Regular cardiac myocyte (primary cell): ENCODE measurements at places on chromosomes 1 and 21. TPM values are rescaled to one million over a fixed set of nuclear protein-coding genes. Genes with fewer than 3 reads are reported as not detected.

SYPL2 gene
- total RNA-seq = 0.19 and 0.56 TPM in 2 replicates

NOS1AP gene
- total RNA-seq = under 0.01 and 0.38 TPM in 2 replicates

ARHGEF10L gene
- 18.6 and 20.1 TPM in 2 replicates for total RNA-seq

MYCBP gene
- total RNA-seq = 8.7 and 22.2 TPM in 2 replicates

SPRR2A gene
- not detected in 2 replicates for total RNA-seq

HES5 gene
- 0.28 TPM in 1 of 2 replicates, not detected in the other for total RNA-seq

FTCD gene
- total RNA-seq = 0.19 and 0.28 TPM in 2 replicates

ERO1B gene
- 3.1 and 3.3 TPM in 2 replicates for total RNA-seq

FCGR3A gene
- not detected in 2 replicates for total RNA-seq

SPRR2F gene
- not detected in 2 replicates for total RNA-seq

WNT2B gene
- total RNA-seq = 1.5 and 3.4 TPM in 2 replicates

DDAH1 gene
- 60.4 and 87.9 TPM in 2 replicates for total RNA-seq

OR14K1 gene
- total RNA-seq = not detected in 2 replicates

MMEL1 gene
- total RNA-seq = under 0.01 TPM in 1 of 2 replicates, not detected in the other

GJA4 gene
- 0.58 and 0.85 TPM in 2 replicates for total RNA-seq

TMCO2 gene
- not detected in 2 replicates for total RNA-seq

TAS1R1 gene
- not detected in 2 replicates for total RNA-seq

INKA2 gene
- total RNA-seq = 30.2 and 30.7 TPM in 2 replicates

BTG3 gene
- total RNA-seq = 32.4 and 35.5 TPM in 2 replicates

C1orf232 gene
- total RNA-seq = not detected in 2 replicates

KCNK1 gene
- 0.38 and 0.56 TPM in 2 replicates for total RNA-seq

ITLN2 gene
- 1.4 TPM in 1 of 2 replicates, not detected in the other for total RNA-seq

ATAD3C gene
- total RNA-seq = not detected in 2 replicates

C2CD4D gene
- not detected in 2 replicates for total RNA-seq

HPCA gene
- not detected in 2 replicates for total RNA-seq

CHI3L2 gene
- 1.5 and 20.9 TPM in 2 replicates for total RNA-seq

IQGAP3 gene
- 2.8 and 31.2 TPM in 2 replicates for total RNA-seq

C1orf21 gene
- 21.7 and 29.9 TPM in 2 replicates for total RNA-seq

MYOG gene
- not detected in 2 replicates for total RNA-seq

ZYG11B gene
- total RNA-seq = 36.8 and 51.6 TPM in 2 replicates

EXTL1 gene
- 0.56 and 0.58 TPM in 2 replicates for total RNA-seq

RGS4 gene
- total RNA-seq = 919 and 1,715 TPM in 2 replicates

CENPL gene
- 9.6 and 28.0 TPM in 2 replicates for total RNA-seq

PEAR1 gene
- 4.5 and 9.2 TPM in 2 replicates for total RNA-seq

FAM177B gene
- total RNA-seq = not detected in 2 replicates

FCRL5 gene
- total RNA-seq = not detected in 2 replicates

PRR9 gene
- total RNA-seq = not detected in 2 replicates
